NT2/D1 (cell line): ENCODE measurements at places on chromosomes 13 and 19.

DNA sequence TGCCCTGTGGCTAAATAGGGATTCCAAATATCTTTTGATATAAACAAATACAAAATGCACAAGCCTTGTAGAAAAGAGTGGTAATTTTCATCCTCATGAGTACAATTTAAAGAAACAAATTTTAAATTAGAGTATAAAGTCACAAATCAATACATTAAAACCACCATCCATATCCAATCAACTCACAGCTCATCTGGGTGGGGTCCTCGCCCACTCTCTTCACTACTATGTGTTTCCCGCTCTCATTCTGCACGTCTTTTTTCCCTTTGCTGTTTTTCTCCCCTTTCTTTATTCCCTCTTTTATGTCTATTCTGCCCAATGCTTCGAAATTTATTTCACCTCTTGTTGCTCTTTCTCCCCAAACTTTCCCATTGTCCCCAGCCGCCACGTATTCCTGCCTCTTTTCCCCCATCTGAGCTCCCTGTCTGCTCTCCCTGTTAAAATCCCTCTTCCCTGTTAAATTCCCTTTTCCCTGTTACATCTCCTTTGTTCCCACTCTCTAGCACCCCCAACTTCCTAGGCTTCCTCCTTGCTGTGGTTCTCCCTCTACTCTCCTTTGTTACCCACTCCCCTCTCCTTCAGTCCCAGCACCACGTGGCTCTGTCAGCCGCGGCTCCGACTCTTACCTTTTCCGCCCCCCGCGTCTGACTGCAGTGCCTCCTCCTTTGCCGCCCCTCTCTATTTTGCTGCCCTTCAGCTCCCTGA, 1.3 kb downstream of the ZNF616 start:
- DNase-seq: peak; percentile 28

- no peak for DNase-seq
Observed at GRCh38 chr13:36166046-36166445, 34.9 kb upstream of the DCLK1 start.

DNA sequence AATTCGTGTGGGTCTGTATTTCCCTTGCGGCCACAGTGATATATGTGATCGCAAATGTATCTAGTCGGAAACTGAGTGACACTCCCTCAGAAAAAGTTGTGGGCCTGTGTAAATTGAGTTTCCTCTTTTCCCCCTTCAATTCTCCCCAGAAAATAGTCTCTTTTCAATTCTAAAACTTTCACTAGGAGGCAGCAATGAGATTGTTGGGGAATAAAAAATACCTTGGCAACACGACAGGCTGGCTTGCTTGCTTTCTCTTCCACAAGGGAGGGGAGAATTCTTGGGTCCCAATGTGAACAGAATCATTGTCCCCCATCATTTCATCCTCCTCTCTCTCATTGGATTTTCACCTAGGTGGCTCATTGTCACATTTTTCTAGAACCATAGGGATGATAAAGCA, 3.7 kb upstream of the SOX21 start:
- no peak for DNase-seq

- DNase-seq: no peak
Observed at GRCh38 chr13:95067303-95067702, 233.9 kb downstream of the ABCC4 start.

DNA sequence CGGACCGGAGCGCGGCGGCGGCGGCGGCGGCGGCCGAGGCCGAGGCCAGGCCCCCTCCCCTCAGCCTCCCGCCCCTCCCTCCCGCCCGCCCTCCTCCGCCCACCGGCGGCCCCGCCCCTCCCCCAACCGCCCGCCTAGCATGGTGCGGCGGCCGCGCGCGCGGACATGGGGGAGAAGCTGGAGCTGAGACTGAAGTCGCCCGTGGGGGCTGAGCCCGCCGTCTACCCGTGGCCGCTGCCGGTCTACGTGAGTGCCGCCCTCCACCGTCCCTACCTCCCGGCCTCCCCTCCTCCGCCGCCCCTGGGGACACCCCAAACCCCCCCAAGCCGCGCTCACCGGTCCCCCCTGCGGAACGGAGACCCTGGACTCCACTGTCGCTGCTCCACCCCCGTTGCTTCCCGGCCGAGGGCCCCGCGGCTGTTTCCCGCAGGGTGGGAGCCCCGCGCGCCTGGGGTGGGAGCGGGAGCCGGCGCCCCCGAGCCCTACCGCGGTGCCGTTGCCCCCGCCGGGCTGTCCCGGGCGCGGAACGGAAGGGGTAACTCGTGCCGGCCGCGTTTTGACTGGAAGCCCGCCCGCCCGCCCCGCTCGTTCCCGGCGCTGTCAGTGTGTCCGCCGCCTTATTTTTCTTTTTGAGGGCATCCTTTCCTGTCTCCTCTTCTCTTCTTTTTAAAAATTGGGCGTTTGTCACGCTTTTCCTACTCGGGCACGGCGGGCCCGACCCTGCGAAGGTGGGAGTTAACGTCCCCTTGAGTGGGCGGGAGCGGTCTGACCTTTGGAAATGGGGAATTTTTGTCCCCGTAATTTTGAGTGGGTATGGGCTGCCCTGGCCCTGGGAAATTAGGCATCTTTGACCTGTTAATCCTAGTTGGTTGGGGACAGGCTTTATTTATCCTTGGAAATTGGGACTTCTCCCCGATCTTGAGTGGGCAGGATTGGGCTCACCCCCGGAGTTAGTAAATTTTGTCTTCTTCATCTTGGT, 576 bp downstream of the DOT1L start:
- no peak for DNase-seq

DNA sequence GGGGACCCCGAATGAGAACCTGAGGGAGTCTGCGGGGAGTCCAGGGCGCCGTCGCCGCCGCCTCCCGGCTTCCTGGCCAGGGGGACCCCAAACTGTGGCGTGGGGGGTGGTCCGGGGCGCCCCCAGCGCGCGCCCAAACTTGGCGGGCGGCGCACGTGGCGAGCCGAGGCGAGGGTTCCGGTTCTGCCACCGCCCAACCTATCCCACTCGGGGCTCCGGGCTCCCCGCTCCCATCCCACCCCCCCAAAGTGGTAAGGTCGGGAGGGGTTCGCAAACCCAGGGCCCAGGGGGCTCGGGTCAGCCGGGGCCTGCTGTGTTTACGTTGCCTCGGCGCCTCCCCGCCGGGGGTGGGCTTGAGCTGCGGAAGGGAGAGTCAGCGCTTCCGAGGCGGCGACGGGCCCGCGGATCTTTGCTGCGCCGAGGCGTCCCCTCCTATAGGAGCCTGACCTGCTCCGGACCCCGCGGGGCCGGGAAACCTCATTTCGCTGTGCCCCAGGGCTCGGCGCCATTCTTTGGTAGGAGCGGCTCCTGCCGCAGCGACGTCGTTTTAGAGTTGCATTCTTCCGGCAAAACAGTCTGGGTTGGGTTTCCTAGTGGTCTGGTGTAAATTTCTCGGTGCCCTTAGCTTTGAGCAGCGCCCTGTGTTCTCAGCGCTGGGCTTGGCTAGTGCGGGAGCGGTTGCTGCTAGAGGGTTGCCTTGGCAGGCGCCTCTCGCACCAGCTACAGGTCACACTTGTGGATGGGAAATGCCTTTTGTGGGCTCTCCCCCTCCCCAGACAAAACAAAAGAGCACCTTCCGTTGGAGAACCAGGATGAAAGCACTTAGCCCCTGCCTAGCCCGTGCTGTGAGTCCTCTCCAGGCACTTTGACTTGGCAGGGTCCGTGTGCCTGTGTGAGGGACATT, 1.2 kb downstream of the DAZAP1 start:
- no peak for DNase-seq

DNA sequence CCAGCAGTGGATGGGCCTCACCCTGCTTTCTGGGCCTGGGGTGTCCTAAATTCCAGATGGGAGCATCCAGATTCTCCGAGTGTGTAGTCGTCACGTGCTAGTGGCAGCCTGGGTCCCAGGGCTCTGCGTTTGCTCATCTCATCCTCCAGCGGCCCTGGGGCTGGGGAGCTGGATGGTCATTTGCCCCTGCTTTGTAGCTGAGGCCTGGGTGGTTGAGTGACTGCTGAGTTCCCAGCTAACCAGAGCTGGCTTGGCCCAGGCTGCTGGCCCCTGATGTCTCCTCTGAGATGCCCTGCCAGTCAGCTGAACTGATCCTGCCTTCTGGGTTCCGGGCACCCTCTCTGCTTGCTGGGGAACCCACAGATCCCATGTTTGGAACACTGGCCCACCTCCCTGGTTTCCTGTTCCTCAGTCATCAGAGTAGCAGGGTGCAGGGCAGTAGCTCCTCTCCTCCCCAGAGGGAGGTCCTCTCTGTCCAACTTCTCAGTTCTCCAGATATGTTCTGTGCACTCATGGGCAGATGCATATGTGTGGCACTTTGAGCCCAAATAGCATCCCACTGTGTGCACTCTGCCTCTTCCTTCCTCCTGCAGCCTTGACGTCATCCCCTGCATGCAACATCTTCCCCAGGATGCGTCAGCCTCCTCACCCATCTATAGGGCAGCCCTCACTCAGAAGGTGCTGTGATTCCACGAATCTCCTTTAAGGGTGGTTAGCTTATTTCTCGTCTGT, 22.4 kb upstream of the CRTC1 start:
- DNase-seq: no peak

DNA sequence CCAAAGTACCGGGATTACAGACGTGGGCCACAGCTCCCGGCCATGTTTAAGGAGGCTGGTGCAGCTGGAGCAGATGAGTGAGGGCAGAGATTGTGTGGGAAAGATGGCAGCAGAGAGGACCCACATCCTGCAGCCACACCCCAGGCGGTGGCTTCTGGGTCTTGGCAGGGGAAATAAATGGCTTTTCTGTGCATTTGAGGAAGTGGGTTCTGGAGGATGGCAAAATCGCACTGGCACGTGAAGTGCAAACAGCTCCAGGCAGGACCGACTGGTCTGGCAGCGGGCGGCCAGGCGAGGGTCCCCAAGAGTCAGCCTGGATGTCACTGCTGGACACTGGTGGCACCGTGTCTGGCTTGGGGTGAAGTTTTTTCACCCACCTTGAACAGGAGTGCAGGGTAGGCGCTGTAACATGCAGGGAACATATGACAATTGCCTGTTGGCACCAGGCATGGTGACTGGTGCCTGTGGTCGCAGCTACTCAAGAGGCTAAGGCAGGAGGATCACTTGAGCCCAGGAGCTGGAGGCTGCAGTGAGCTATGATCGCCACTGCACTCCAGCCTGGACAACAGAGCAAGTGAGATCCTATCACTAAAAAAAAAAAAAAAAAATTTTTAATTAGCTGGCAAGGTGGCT, 8.4 kb downstream of the B3GNT3 start:
- DNase-seq: no peak

DNA sequence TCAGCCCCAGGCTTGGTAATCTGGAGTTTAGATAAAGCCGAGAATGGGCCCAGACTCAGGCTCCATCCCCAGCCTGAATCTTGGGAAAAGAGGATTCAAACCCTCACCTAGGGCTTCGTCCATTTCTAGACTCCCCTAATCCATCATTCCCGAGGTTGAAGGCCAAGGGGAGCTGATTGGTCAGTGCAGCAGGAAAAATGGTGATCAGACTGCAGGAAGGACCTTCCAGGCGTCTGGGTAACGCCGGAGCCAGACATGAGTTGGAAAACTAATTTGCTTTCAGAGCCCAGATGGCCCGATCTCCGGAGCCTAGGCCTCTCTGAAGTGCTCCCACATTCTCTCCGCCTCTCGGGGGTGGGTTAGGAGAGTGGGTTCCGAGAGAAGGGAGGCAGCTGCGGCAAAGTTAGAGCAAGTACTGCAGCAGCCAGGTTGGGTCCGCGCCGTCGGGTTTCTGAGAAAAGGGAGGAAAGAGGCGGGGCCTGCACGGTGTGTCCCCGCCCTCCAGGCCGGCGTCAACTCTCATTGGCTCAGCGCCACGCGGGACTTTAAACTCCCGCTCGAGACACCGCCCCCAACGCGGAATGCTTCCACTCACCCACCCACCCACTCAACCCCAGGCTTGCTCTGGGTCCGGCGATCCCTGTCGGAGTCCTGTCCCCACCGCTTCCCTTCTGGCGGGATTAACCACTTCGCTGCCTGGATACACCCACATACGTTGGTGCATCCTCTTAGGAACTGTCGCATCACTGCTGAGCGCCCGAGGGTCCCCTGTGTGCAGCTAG, 788 bp upstream of the RTBDN start:
- DNase-seq: no peak

DNA sequence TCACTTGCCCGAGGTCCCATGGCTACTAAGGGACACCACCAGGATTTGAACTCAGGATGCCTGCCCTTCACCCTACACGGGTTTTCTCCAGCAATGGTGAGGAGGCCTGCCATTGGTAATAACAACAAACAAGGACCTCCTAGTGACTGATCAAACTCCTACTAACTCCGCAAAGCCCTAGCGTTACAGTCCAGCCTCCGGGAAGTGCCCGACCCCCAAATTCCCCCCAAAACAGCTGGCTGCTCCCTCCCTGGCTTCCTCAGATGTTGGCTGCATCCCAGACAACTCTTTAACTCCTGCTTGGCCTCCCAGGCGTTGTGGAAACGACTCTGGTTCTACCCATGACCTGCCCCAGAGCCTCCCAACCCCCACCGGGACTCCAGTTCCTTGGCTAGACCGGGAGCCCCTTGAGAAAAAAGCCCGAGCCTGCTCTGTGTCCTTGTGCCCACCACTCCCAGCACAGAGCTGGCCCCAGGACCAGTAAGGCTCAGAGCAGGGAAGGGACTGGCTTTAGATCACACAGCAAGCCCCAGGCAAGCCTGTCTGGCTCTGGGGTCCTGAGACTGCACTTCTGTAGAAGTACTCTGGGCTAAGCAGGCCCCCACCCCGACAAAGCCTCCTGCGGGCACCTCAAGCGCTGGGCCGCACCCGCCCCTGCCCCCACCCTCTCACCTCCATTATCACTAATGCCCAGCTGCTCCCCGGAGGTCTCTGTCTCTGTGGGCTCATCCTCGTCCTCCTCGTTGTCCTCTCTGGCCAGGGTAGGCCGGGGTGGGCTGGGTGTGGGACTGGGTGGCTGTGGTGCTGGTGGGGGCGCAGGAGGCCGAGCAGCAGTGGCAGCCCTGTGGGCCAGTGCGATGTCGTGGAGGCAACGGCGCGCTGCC, 4.7 kb downstream of the AKT1S1 start:
- no peak for DNase-seq

DNA sequence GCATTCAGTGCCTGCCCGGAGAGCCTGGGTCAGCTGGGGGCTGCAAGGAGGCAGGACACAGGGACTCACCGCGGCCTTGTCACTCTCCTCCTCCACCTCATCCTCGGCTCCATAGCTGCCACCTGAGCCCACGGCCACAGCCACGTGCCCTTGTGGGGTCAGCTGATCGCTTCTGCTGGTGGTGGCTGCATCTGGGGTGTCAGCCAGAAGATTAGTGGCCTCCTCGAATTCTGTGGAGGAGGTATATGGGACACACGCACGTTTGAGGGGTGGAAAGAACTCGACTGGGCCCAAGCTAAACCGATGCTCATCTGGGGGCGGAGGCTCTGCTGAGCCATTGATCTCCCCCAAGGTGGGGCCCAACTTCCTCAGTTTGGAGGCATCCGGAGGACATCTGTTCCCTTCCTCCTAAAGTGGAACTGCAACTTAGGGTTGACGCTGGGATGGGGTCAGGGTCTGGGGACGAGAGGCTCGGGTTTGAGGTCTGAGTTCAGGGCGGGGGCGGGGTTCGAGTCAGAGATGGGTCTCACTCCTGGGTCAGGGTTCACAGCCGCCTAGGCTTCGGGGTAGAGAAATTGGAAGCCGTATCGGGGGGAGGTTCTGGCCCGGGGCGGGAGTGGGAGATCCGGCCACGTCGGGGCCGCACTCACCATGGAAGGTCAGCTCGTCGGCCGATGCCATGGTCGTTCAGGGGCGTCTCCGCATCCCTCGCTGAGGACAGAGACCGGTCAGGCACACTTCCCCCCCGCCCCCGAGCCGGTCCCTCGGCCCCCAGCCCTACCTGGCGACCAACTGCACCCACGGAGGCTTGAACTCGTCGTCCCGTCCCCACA, 493 bp downstream of the YIPF2 start:
- DNase-seq: no peak
